ENCODE measurements at places on chromosomes 6 and 20. TPM values are rescaled to one million over a fixed set of nuclear protein-coding genes. Genes with fewer than 3 reads are reported as not detected.

Gene RBBP8NL
- total RNA-seq: not detected

Gene NR2E1
- total RNA-seq: not detected

Gene LAMA4
- total RNA-seq: 0.54 TPM

DNA sequence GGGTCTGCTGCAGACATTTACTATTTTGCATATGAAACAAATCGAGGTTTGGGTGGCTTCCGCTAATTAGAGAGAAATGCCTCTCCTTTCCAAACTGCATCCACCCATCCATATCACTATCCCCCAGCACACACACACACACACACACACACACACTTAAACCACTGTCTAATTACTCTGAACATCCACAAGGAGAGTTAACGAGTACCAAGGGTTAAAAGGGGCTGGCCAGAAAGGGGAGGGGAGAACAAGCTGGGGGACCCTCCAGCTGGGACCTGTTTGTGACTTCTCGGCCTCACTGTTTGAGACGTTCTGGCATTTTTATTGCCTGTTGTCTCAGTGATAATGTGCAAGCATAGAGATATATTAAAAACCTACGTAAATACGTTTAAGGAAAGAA lies 261.2 kb downstream of the FOXC1 start:
- no peak for DNase-seq

- no peak for DNase-seq
Observed at GRCh38 chr6:116434056-116434725, 27.0 kb upstream of the CALHM6 start.

- DNase-seq: no peak
Observed at GRCh38 chr6:117817499-117817898, 89.6 kb upstream of the SLC35F1 start.

DNA sequence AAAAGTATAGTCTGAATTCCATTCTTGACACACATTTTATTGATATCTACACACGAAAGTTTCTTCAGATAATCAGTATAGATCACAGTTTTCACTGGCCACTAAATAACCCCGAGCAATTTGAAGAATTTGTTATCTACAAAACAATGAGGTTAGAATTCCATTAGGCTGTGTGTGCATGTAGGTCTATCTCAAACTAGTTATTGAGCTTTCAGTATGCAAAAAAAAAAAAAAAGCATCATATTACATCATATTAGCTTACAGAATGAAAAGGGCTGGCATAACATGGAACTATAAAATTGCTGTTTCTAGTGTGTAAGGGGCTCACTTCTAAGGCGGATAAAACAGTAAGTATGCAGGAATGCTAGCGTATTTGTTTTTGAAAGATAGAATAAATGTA lies 59.5 kb upstream of the ADGRG6 start:
- DNase-seq: no peak

GRCh38 chr6:12813321-12813720 lies 96.8 kb downstream of the PHACTR1 start:
- no peak for DNase-seq

DNA sequence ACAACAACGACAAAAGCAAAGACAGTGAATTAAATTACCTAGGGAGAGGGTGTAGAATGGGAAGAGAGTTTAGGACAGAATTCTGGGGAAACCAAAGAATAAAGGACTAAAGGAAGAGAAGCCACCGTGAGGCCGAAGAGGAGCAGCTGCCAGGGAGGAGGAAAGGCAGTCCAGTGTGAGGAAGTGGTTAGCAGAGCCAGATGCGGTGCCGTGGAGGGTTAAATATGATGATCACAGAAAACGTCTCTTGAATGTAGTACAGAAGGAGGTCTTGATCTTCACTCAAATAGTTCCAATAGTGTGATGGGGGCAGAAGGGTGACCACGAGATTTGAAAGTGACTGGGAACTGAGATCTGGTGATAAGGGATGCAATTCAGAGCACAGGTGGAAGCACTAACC lies 67.7 kb downstream of the TMEM244 start:
- DNase-seq: no peak

- peak; percentile 46 for DNase-seq
Observed at GRCh38 chr6:62465206-62465605, 179.2 kb upstream of the KHDRBS2 start.

DNA sequence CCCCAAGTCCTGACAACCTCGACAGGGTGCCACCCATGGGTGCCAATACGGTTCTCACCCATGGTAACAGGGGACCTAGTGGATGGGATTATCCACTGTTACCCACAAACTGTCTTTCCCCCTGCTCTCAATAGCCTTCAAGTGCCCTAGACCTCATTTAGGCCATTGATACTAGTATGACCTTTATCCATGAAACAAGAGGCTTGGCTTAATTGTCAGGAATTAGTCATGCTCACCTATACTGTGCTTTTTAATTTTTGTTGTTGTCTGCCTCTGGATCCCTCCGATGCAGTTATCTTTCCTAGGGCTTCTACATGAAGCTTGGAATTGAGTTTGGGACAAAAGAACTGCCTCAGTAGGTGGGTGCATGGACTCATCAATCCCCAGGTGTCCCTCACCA lies 11.8 kb upstream of the IL22RA2 start:
- no peak for DNase-seq

Measured in hematopoietic multipotent progenitor cell (in vitro differentiated cells).